ENCODE measurements at places on chromosomes 12 and 14.

DNA sequence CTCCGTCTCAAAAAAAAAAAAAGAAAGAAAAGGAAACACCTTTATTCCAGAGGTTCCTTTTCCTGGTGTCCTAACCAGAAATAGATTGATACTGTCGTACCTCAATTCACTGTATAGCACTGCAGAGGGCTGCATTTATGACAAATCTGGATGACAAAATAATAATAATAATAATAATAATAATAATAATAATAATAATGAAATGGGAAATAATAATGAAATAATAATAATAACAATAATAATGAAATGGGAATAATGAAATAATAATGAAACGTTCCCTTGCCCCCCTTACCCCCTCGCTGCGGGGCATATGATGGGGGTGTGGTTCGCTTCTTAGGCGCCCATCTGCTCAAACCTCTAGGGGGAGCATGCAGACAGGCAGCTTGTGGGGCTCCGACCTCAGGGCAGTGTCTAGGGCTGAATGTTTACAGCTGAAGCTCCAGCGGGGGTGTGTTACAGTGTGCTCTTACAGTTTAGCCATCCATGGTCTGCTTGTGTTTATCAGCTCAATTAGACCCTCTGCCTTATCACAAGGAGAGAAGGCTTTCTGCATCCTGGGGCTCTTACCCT lies 1088.3 kb upstream of the SEL1L start:
- no peak for DNase-seq

DNA sequence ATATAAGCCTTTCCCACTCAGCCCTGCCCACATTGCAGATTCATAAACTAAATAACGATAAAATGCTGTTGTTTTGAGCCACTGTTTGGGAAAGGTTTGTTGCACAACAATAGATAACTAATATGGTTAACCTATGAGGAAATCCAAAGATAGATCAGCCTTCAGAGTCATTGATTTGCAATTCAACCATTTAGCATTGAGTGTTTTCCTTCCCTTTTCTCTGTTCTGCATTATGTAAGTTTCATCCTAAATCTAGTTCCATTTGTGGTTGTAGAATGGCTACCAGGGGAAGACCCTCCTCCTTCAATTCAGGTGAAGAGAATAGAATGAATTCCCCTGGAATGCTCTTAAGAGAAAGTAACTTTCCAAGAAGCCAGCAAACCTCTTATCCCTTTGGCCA lies 19.6 kb downstream of the TC2N start:
- no peak for DNase-seq

GRCh38 chr12:103734863-103735262 lies 106.2 kb downstream of the NT5DC3 start:
- no peak for DNase-seq

DNA sequence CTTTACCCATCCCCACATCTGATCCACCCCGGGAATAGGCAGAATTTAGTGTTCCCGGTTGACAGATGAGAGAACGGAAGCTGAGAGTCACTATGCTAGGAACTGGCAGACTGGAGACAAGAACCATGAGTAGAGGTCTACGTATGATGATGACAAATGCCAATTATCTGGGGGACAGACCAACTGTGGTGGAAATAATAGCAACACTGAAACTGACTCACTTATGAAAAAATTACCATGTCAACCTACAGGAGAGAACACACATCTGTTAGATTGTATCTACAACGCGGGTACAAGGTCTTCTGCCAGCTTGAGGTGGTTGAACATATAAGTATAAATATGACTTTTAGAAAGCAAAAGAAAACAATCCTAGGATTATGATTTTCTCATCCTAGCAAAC lies 15.4 kb upstream of the SELPLG start:
- DNase-seq, result no peak

GRCh38 chr12:113334786-113335539 lies at the start of gene SLC8B1:
SLC8B1 (minus strand) TSS chr12:113335109; CDS start chr12:113332878, 2,231 bp downstream.
- DNase-seq, result peak; percentile 88

- no peak for DNase-seq
Observed at GRCh38 chr12:121093487-121093891, 39.2 kb upstream of the P2RX7 start.

DNA sequence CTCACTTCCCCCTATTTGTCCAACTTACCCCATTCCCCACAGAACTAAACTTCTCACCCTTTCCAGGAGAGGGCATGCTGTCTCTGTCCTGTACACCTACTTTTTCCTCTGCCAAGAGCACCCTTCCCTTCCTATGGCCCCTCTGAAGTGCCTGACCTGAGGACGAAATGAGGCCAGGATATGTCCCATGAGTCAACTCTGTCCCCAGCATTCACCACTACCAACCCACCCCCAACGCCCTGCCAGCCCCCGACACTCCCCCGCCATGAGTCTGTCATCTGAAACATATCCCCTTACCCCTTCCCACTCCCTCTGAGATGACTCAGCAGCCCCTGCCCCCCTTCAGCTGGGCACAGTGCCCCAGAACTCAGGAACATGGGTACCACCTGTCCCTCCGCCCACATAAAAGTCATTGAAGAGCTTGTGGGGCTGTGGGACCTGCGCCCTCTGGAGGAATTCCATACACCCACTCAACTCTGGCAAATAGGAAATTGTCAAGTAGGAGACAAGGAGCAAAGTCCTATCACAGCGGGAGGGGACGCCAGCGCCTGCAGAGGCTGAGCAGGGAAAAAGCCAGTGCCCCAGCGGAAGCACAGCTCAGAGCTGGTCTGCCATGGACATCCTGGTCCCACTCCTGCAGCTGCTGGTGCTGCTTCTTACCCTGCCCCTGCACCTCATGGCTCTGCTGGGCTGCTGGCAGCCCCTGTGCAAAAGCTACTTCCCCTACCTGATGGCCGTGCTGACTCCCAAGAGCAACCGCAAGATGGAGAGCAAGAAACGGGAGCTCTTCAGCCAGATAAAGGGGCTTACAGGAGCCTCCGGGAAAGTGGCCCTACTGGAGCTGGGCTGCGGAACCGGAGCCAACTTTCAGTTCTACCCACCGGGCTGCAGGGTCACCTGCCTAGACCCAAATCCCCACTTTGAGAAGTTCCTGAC lies 26.3 kb downstream of the ITGA7 start:
- DNase-seq, result no peak

GRCh38 chr14:79734151-79734550 lies 477.2 kb downstream of the DIO2 start:
- no peak for DNase-seq

DNA sequence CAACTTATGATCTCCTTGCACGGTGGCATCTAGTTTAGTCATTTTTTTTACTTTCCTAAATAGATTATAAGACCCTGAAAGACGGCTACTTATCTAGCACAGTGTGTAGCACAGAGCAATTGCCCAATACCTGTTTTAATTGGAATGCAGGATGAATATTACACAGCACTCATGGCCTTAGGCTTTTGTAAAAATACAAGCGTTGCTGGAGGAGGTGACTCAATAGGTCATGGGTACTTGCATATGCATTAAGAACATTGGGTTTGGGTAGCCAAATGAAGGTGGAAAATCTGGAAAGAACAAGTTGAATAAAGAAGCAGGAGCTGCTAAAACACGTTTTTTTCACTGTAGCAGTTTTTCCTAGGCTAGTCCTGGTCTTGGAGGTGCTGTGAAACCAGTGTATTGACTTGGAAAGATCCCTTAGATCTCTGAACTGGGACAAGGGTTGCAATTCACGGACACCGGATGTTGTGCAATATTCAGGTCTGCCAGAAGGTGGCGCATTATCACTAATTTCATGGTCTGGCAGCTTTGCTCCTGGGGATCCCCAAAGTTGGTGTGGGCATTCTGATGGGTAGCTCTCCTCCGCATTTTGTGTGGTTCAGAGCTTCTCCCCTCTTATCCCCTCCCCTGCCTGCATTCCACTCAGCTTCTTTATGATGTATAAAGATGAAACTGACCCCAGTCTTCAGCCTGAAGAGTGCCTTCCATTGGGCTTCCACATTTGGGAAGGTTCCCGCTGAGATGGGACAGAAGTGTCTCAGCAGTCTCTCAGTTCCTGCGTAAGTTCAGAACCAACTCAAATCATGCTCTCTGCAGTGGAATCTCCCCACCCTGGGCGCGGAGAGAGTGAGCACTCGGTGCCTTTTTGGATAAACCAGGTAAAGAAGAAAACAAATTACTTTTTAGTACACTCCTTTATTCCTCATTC lies 278.3 kb downstream of the NRXN3 start:
- DNase-seq, result peak; percentile 66

GRCh38 chr12:29625359-29625953 lies 128.0 kb upstream of the OVCH1 start:
- no peak for DNase-seq

GRCh38 chr14:24370748-24371147 lies 2.8 kb downstream of the NFATC4 start:
- no peak for DNase-seq

- DNase-seq, result no peak
Observed at GRCh38 chr12:64675795-64676194, 65.5 kb downstream of the RASSF3 start.

GRCh38 chr14:95227279-95227860 lies 70.0 kb upstream of the DICER1 start:
- DNase-seq, result no peak

DNA sequence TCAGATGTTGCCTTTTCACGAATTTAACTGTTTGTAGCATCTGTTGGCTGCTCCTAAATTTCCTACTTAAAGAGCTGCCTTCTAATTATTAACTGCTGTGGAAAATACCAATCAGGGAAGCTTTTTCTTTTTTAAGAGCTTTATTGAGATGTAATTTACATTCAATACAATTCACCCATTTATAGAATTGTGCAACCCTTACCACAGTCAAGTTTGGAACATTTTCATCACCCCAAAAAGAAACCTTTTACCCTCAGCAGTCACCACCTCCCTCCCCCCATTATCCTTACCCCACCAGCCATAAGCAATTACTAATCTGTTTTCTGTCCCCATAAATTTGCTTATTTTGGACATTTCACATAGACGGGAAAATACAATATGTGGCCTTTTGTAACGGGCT lies 1.4 kb downstream of the PCNX4 start:
- DNase-seq, result no peak

- no peak for DNase-seq
Observed at GRCh38 chr14:63949696-63950095, 96.9 kb downstream of the SYNE2 start.

DNA sequence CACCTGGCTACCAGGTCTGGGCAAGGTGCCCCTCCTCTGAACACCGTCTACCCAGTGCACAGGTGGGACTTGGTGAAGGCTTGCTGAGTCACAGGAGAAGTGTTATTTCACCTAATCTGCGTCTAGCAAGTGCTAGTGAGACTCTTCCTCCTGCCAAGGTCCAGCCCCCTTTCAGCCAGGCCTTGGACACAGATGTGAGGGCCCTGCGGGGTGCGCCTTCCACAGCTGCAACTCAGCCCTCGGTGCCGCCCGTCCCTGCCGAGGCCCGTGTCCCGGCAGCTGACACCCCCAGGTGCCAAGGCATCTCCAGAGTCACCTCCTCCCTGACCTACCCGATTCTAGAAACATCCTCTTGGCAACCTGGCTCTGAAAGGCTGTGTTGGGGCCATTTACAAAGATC lies 55.1 kb downstream of the PRIMA1 start:
- no peak for DNase-seq

DNA sequence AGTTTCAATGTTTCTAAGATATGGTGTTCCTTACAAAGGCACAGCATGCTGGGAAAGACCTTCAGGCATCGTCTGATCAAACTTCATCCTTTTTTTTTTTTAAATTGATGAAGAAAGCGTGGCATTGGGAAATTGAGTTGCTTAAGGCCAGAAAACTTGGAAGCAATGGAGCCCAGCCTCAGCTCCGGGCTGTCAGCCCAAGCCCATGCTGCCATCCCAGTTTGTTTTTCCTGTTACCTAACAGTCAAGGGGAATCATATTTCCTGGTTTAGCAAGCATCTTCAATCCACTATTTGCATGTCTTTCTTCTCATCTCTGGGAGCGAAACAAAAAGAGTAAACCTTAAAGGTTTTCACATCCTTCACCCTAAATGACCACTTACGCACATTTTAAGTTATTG lies 200.2 kb downstream of the CHST11 start:
- DNase-seq, result no peak

GRCh38 chr14:102957222-102957621 lies 34.8 kb downstream of the AMN start:
- DNase-seq, result no peak

DNA sequence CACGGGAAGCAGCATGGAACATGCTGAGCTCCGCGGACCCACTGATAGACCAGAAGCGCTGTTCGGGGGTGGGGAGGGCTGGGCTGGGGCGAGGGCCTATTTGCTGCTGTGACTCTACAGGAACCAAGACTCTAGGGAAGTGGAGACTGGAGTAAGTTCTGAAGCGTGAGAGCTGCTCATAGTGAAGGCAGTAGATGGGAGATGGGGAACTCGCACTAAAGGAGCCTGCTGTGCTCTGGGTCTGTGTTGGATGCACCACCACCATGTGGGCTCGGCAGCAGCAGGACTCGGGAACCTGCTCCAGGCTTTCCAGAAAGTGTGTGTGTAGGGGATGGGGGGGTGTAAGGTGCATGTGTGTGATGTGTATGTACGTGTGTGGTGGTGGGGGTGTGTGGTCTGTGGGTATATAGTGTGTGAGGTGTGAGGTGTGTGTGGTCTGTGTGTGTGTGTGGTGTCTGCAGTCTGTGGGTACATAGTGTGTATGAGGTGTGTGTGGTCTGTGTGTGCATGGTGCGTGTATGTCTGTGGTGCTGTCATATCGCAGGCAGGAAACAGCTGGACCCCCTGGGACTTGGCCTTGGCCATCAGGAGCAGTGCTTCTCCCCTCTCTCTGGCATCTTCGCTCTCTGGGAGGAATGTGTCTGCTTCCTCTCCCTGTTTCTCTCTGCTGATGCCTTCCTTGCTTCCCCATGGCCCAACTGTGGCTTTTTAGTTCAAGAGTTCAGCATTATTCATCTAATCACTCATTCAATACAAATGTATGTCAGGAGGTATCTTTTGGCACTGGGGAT lies 378.9 kb downstream of the FUT8 start:
- DNase-seq, result no peak

GRCh38 chr12:84912198-84913128 lies at the start of gene SLC6A15:
SLC6A15 (minus strand) TSS chr12:84912799; CDS start chr12:84892120, 20,679 bp downstream.
- DNase-seq, result peak; percentile 31

DNA sequence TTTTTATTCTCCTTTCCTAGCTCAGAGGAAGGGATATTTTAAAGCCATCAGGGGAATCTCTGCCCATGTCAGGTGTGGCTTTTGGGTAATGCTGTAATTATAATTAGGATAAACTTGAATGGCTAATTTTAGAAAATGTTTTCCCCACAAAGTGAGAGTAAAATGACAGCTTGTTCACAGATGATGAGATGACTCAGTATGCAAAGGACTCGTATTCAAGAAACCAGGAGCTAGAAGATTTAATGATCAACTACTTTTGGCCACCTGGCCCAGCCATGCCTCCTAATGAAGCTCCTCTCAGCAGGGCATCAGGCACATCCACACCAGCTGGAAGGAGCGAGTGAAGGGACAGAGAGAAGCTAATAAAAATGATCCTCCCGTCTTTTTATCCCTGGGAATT lies 29.0 kb upstream of the PLEKHG7 start:
- DNase-seq, result no peak
